ENCODE measurements at places on chromosomes 7 and 10.

DNA sequence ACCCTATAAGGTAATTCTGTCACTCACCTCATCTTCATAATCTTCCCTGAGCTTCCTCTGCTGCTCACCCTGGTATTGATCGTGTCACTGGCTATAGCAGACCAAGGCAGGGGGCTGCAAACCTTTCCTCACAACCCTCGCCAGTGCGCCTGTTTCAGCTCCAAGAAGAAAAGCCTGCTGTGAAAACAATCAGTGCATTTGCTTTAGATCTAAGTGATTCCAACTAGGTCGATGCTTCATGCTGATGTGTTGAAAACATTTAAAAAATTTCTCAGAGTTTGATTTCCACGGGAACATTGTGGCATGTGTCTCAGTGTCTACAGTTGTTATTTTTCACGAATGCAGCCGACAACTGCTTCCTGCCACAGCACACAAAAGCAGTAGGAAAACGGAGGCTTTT is 27.3 kb downstream of the POU6F2 start:
- no peak for DNase-seq

GRCh38 chr10:29924436-29924835 is 134.9 kb downstream of the JCAD start:
- DNase-seq, result no peak

DNA sequence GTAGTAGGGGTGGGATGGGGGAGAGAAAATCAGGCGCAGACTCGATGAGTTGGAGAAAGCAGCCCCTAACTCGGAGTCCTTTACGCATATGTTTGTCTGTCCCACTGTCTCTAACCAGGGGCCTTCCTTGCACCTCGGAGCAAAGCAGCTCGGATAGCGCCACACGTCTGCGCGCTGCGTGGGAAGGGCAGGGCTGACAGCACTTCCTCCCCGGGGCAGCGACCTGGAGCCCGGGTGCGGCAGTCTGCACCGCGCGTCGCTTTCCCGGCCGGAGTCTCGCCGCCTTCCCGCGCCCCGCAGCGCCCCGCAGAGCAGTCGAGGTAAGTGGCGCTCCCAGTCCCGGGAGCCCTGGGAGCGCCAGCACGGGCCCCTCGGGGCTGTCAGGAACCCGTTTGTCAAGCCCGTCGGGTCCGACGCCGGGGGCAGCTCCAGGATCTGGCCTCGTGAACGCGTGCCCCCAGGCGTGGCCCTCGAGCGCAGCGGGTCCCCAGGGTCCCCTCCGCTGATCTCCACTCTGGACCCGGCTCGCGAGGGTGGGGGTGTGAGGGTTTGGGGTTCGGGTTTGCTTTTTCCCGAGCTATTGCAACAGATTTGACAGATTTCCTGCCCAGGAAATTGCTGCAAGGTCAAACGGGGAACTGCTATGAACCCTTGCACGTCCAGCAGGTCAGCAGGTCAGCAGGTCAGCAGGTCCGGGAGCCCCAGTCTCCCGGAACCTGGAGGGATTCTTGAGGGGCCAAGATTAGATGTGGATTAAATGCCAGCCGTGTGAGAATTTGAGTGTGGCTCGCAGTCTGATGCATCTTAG is 597 bp downstream of the APBB1IP start:
- DNase-seq, result peak; percentile 60

GRCh38 chr10:88830643-88831268 is 20.9 kb downstream of the ANKRD22 start:
- no peak for DNase-seq

Data from EH (cell line).